ENCODE measurements at places on chromosomes 2 and 18. TPM values are rescaled to one million over a fixed set of nuclear protein-coding genes. Genes with fewer than 3 reads are reported as not detected.

DNA sequence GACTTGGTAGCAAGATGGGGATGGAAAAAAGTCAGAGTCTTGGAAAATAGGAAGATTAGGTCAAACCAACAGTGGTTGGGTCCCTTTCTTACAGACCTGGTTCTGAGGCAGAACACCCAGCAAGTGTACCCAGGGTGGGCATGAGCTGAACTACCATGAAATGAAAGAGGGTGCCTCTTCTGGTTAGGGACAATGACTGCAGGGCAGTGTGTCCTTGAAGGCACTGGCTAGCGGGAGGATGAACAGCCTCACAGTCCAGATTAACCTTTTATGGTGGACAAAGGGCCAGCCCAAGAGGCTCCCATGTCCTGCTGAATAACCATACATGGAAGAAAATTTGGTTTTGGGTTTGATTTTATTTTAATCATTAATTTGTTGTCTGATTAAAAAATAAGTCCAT, 61.8 kb upstream of the CCDC85A start:
- DNase-seq = no peak

DNA sequence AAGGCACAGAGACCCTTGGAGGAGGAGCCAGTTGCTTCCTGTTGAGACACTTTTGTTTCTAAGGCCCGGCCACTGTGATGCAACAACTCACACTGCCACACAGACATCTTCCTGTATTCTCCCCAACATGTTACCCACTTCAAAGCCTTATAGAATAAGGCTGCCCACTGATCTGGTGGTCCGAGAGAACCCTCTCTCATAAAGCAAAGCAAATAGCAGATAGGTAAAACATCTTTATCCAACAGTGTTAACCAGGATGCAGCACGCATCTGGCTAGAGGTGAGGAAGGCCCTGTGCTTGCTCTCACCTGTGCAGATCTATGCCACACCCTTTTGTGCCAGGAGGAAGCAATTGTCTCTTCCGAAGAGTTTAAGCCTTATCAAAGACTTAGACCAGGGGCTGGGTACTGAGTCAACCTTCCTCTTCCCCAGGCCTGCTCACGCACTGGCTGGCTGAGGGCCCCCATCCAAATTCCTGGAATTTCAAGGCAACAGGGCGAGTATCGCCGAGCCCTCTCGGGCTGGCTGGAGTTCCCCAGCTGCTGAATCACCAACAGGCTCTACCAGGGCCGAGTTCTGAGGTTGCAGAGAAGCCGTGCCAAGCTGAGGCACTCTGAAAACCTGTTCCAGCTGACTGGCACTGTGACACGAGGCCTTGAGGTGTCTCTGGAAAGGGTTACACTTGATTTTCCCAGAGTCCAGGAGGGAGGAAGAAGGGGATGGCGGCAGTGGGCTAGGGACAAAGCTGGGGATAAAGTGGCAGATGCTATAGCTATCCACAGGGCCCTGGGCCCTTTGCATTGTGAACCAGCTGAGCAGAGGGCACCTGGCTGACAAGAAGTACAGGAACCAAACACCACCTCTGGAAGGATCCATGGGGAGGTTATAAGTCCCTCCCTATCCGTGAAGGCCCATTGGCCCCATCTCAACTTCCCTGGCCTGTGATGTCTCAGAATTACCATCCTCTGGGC, 29.3 kb downstream of the TGFA start:
- no peak for DNase-seq

Gene LYG2
- not detected for total RNA-seq

- DNase-seq = no peak
These were observed 30.3 kb downstream of the TNP1 start for GRCh38 chr2:216829533-216829932.

DNA sequence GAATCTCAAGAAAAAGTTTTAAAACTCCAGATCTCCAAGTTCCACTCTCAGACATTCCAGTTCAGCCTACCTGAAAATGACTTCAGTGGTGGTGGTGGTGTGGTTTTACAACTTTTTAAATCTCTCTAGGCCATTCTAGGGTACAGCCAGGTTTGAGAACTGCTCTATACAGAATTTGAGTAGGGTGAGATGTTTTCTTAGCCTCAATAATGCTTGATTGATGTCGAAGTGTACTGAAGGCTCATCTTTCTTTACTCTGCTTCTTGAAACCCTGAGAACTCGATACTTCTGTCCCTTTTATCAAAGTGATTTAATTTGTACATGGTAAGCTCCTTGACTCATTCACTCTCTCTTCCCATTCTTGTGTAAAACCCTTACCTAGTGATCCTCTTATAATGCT, 143.8 kb downstream of the FAM124B start:
- no peak for DNase-seq

DNA sequence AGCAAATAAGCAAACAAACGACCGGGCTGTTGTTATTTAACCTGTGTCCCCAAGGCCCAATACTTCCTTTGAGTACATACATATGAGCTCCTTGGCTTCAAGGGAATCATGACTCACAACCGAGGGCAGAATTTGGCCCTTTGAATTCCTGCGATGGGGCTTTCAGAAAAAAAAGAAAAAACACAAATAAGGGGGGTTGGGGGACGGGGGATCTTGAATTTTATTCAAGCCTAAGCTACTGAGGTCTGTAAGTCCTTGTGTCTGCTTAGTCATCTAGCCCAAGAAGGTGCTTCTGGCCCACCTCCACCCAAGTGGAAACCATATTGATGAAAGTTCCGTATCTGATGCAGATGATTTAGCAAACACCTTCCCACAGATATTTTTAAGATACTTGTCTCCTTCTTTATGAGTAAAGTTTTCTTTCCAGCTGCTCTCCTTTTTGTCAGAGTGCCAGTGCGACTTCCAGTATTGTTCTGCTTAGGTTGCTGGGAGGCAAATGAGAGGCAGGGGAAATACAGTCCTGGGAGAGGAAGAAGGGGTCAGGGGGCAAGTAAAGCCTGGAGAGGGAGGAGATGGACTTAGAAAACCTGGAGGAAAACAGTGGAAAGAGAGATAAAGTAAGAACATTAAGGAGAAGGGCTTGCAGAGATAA, 169.6 kb downstream of the ZEB2 start:
- no peak for DNase-seq

DNA sequence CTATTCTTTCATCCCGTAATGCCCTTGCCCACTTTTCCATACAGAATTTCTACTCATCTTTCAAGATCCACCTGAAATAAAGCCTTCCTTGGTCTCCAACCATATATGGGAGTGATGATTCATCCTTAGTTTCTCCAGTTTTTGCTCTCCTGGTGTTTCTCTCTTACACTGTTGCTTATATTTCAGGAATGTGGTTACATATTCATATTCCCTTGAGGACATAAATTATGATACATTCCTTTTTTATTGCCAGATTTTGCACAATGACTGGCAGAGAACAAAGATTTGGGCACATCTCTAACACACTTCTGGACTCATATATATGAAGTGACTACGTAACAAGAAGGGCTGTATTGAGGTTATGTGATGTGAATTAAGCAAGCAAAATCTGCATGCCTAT, 1573.4 kb upstream of the NXPH2 start:
- no peak for DNase-seq

All from chondrocyte (in vitro differentiated cells).